HuH-7.5 (cell line): ENCODE measurements at places on chromosomes 1 and 21.

DNA sequence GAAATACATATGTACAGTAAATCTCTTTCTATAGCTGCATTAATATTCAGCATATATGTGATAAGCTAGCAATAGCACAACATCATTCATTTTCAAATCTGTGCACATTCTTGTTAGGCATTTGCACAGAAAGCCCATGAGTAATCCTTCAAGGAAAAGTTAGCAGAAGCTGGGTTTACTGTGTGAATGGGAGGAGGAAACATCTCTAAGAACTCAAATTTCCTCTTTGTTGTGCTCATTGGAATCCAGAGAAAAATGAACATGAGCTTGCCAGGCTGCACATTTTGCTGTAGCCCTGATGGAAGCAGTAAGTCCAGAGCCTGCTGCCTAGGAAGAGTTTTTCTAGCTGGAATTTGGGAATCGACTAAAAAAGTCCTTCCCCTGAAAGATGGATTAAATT lies 214.2 kb upstream of the FOXD3 start:
- DNase-seq = no peak

DNA sequence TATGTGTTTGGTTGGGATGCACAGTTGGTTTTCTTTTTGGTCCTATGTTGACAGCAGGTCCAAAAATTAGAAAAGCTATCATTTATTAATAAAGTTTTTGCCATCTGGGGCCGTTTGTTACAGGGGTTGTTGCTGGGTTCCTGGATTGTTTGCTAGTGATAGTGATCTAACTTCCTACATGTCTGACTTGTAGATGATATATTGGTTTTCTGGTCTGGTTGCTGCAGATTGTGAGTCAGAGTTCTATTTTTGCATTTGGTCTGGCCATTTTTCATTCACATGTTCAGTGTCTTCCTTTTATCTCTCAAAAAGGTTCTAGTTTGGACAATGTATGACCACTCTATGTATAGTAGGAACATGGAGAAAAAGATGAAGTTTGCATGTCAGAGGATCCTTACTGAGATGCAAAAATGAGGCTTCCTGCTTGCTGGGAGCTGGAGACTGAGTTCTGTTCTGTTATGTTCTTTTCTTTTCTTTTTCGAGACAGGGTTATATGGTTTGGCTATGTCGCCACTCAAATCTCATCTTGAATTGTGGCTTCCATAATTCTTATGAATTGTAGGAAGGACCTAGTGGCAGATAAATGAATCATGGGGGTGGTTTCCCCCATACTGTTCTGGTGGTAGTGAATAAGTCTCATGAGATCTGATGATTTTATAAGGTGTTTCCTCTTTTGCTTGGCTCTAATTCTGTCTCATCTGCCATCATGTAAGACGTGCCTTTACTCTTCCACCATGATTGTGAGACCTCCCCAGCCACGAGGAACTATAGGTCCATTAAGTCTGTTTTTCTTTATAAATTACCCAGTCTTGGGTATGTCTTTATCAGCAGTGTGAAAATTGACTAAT lies 4.2 kb upstream of the NVL start:
- DNase-seq = no peak

GRCh38 chr1:84795213-84795612 lies 97.8 kb downstream of the LPAR3 start:
- DNase-seq = no peak

- DNase-seq = no peak
These were observed 47.6 kb downstream of the RAB3GAP2 start for GRCh38 chr1:220224611-220225124.

GRCh38 chr1:119483441-119484200 lies 23.4 kb upstream of the HSD3B1 start:
- DNase-seq = no peak

DNA sequence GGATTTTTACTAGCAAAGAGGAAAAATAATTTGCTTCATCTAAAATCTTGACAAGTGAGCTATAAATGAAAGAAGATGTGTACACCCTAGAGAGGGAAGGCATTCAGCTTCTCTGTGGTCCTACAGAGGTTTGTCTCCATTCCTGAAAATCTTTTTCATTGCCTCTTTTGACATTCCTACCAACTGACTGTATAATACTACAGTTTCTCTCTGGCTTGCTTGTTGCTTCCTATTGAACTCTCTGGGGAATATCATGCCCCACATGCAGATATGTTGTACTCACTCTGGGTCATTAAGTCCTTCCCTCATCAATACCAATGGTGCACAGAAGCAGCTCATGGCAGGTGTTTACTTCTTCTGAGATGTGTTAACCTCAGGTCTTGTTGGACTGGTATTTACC lies 371.2 kb upstream of the PLXNA2 start:
- no peak for DNase-seq

DNA sequence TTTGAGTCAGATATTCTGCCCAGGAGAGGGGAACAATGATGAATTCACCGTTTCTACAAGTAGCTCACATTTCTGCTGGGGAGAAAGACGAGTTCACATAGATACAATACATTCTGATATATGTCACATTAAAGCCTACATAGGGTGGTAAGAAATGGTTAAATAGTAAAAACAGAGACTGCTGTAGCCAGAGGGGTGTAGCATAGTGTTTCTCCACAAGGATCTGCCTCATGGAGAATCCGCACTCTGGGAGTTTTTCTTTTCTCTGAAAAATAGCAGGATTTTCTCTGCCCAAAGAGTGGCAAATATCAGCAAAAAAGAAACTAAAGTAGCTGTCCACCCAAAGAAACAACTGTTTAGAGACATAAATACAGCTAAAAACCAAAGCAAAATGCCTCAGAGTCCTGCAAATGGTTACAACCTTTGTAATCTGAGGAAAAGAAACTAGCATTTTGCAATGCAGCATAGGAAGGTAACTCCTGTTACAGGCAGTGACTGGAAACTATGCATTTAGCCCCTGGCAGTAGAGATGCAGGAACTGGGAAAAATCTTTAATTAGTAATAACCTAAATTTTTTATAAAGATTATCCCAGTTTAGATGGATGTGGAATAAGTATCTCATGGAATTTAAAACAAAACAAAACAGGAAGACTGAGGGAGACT lies 1126.7 kb upstream of the ADGRL2 start:
- no peak for DNase-seq

GRCh38 chr1:149885339-149886120 lies 13.8 kb upstream of the BOLA1 start:
- no peak for DNase-seq

GRCh38 chr1:15042866-15043265 lies 110.7 kb upstream of the TMEM51 start:
- DNase-seq = no peak

GRCh38 chr21:44427241-44428120 lies 27.8 kb upstream of the LRRC3 start:
- DNase-seq = no peak

- DNase-seq = no peak
These were observed 236.6 kb downstream of the DSCAM start for GRCh38 chr21:40610345-40610744.

DNA sequence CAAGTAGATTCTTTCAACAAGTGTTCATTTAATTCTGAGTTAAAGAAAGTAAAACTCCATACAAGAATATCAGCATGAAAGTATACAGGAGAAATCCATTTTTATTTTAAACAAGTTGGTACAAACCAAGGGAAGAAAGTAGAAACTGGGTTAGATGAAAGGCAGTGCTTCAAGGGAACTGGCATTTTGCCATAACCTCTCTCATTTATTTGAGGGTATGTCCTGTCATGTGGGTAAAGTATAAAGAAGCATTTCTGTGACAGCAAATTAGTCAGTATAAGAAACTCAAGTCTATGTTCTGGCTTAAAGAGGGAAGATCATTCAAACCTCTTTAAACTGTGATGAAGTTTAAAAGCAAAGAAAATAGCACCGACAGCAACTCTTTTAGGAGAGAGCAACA lies 32.0 kb downstream of the OLFM3 start:
- no peak for DNase-seq
